Stimulated activated CD4-positive, alpha-beta T cell treated with anti-CD3 and anti-CD28 coated beads, Interleukin-4, amount 100 ng/mL, for 1 hour (primary cell): ENCODE measurements at places on chromosomes 3 and 15.

DNA sequence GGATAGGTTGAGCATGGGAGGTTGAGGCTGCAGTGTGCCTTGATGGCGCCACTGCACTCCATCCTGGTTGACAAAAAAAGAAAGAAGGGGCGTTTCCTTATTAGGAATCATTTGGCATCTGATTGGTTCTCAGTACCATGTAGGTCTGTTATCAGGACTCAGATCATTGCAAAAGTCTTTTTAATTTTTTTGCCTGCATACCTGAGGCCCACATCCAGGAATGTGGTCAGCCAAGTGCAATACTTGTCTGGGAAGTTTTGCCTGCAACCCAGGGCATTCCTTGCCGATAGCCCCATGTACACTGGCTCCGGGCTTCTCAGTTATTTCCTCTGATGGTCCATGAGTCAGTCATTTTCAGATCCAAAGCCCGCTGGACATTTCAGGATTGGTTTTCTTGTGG is 50.1 kb upstream of the CRTC3 start:
- DNase-seq: no peak

DNA sequence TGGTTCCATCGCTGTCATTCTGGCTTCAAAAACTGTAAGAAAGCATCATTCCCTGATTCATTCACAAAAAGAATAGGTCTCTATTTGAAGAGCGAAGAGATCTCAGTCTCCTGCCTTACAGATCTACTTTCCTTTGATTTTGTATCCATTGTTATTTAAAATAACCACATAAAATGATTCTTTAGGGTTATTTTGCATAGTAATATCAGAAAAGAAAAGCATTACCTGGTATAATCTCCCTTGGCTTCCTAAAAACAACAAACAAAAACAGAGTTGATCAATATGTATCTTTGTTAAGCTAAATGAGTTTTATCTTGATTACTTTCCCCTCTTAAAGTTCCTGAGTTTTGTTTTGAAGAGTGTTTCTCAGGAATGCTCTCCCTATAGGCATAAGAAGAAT is 126.6 kb upstream of the LMOD3 start:
- no peak for DNase-seq

DNA sequence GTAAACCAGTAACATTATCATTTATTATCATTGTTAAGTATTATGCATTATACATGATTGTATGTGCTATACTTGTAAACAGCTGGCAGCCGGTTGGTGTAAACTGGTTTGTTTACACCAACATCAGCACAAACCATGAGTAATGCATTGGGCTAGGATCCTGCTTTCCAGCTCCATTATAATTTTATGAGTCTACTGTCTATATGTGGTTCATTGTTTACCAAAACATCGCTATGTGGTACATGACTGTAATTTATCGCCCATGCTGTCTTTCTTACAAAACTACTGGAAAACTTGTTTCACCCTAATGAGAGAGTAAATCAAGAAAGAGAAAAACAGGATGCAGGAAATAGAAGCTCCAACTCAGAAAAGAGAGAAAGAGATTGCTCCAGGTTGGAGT is 224.8 kb upstream of the CBLB start:
- no peak for DNase-seq

GRCh38 chr3:24725514-24726255 is 231.0 kb upstream of the THRB start:
- DNase-seq: no peak

DNA sequence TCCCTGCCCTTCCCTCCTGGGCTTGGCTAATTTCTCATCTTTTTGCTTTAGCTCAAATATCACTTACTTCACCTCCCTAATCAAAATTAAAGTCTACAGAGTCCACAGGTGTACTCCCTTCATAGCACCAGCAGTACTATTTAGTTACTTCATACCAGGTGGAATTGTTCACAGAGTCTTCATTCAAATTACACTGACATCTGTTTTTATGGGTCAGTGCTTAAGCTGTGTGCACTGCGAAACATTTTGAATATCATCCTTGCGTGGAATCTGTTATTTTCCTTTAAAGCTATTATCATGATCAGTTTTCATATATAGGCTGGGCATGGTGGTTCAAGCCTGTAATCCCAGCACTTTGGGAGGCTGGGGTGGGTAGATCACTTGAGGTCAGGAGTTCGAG is 2.7 kb upstream of the SERF2 start:
- DNase-seq: no peak

DNA sequence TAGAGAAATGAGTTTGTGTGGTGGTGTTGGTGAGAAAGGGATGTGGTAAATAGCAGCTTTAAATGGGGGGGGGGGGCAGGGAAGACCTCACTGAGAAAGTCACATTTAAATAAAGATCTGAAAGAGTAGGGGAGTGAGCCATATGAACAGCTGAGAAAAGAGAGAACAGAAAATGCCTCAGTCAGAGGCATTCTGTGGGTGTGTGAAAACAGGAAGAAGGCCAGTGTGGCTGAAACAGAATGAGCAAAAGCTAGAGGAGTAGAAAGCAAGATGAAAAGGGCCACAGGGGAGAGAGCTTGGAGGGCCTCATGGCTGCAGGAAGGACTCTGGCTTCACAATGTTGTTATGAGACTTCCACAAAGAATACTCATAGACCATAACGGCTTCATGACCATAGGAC is 783.3 kb downstream of the ZPLD1 start:
- DNase-seq: no peak

DNA sequence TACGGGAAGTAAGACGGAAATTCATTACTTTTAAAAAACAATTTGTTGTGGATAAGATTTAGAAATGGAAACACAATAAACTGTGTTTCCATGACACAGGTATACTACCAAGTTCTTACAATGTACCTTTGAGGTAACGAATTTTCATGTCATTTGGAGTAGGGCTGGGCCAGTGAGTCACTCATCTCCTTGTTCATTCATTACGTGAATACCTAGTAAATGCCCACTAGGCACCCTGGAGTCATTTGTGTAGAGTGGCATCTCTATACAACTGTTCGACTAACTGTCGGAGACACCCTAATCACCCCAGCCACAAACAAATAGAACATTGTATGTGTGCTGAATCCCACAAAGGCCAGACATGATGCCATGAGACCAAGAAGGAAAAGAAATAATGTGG is 94.8 kb downstream of the IGF1R start:
- no peak for DNase-seq
